ENCODE measurements at places on chromosomes 16 and 17. TPM values are rescaled to one million over a fixed set of nuclear protein-coding genes. Genes with fewer than 3 reads are reported as not detected.

DNA sequence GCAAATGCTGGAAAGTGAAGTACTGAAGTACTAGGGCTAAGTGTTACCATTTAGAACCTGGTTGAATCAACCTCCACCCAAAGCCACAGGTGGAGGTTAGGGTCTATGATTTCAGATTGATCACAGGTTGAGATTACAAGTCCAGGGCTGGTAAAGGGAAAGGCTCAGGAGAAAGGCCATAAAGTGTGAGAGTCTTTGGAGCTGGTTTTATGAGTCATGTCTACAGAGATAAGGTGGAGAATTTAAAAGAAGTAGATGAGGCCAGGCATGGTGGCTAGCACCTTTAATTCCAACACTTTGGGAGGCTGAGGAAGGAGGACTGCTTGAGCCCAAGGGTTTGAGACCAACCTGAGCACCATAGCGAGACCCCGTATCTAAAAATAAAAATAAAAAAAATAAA, 221.7 kb upstream of the CDH11 start:
- DNase-seq = no peak

DNA sequence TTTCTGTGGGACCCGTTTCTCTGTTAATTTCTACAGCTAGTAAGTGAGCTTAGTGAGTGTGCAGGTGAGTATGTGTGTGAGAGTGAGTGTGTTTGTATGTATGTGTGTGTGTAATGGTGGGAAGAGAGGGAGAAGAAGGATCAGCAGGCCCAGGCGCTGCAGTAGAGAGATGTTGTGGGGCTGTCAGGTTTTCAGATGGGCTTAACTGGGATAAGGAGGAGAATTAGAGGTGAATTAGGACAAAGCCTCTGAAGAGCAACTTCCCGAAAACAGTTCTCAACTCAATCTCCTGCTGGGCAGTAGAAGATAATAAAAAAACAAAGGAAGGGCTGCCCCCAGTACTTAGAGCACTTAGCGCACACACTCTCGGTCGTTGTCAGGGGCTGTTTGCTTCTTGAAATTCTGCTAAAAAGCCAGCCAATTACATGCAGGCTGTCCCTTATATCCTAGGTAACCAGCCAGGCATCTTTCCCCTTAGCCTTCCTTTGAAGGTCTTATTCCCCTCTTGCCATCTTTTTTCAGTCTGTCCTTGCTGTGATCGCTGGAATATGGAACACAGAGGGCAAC, 63.4 kb downstream of the CLEC16A start:
- no peak for DNase-seq

GRCh38 chr17:72425133-72425793, 304.4 kb downstream of the SOX9 start:
- no peak for DNase-seq

- no peak for DNase-seq
Measured at GRCh38 chr17:79027925-79028491, 4.0 kb downstream of the C1QTNF1 start.

DNA sequence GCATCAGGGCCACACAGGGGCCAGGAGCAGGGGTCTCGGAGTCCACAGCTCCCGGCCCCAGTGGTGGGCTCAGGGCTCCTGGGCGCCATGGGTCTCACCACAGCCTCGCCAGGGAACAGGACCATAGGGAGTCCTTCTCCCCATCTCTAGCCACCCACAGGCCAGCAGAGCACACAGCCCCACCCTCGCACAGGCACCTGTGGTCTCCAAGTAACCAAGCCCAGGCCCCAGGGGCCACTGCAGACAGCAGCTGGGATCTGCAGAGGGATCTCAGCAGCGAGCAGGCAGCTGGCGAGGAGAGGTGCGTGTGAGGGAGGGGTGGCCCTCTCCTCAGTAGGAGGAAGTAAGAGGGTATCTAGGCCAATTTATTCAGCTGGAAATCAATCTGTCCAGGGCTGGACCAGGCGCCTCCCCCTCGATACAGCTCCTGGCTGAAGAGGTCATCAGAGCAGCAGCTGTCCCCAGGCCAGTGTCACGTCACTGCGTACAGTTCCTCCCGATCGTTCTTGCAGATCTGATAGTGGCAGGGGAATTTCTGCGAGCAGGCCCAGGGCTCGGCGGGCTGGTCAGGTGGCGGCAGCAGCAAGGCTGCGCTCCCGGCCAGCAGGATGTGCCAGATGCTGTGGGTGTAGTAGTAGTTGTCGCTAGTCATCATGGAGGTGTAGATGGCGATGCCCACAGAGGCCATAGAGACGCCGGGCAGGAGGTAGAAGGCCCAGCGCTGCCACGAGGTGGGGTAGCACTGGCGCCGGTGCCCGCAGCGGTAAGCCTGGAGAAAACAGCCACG, 1.4 kb upstream of the MRPL28 start:
- DNase-seq = no peak

DNA sequence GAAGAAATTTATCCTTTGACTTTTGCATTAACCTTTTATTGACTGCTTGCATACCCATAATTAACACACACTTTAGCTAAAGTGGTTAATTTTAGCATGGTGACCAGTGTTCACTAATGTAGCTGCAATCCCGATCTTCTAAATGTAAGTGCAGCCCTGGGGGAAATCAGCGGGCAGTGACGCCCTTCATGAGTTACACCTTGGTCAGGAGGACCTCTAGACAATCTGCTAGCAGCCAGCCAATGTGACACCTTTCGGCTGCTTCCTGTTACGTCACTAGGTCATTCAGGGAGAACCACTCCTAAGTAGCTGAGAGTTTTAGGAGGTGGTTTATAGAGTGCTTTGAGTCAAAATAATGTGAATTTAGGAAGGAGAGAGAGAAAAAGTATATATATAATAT, 180.5 kb downstream of the IRX3 start:
- DNase-seq = peak; percentile 29

Gene CPSF4L
- total RNA-seq = not detected

Gene RAB37
- 1.8 TPM for total RNA-seq

Gene SCGB1C2
- total RNA-seq = not detected

Gene DNAH2
- total RNA-seq = 0.20 TPM

Gene SYNGR3
- not detected for total RNA-seq

Gene CDK5RAP3
- total RNA-seq = 221 TPM

Data from thyroid gland (tissue), 4 donors.